CD4-positive, alpha-beta memory T cell (primary cell): ENCODE measurements at places on chromosomes 7 and 10. TPM values are rescaled to one million over a fixed set of nuclear protein-coding genes. Genes with fewer than 3 reads are reported as not detected.

GRCh38 chr7:30140456-30140855, 5.7 kb downstream of the MTURN start:
- DNase-seq: no peak

- DNase-seq: no peak
Measured at GRCh38 chr7:2095436-2095835, 137.3 kb downstream of the MAD1L1 start.

DNA sequence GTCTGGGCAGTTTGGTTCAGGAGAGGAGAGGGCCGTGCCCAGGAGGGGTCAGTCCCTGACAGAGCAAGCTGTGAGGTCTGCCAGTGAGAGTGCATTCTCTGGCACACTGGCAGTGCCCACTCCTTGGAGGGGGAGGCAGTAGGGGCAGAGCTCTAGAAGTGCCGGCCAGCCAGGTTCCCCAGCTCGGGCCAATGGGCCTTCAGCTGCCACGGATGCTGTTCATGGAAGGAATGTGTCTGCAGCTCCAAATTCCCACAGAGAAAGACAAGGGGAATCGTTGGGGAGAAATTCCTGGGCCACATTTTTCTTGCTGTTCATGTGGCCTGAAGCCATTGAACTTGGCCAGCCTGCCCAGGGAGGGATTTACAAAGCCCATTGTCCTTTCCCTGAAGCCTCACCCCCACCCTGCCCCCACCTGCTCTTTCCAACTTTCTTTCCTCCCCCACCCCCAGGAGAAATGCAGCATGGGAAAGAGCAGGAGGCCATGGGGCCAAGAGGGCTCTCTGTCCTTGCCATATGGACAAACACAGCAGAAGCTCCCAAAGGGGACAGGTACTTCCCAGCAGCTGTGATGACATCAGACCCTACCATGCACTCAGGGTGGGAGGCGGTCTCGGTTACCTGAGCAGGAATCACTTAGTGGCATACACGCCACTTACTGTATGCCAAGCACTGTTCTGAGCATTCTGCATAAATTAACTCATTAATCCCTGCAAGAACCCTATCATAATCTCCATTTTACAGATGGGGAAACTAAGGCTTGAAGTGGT, 70.7 kb downstream of the ARHGAP22 start:
- no peak for DNase-seq

DNA sequence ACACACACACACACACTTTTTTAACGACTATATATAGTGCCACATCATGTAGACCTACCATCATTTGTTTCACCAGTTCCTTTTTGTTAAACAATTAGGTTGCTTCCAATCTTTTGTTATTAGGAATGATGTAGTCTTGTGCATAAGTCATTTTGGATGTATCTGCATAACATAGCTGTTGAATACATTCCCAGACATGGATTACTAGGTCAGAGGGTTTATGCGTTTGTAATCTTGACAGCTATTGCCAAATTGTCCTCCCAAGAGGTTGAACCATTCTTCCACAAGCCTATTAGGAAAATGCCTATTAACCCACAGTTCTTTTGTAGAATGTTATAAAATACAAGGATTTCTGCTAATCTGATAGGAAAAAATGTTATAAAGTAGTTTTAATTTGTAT, 87.3 kb downstream of the PALS2 start:
- no peak for DNase-seq

GRCh38 chr7:131031099-131031868, 296.4 kb upstream of the MKLN1 start:
- DNase-seq: no peak

DNA sequence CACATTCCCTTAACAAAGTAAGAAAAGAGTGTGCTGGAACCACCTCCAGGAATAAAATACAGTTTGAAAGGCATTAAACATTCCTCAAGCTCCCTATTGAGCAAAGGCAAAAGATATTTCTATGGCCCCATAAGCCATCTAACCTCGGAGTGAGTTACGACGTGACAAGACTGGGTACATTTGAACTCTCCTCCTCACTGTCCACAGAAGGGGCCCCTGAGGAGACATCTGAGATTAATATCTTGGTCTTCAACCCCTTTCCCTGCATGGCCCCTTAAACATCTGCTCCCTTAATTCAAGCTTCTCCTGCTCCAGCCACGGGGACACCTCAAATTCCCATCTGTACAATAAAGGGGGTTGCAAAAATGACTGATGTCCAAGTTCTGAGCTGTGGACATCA, 526 bp downstream of the GIMAP1 start:
- DNase-seq: no peak

- DNase-seq: no peak
Measured at GRCh38 chr7:151682831-151683614, 163.3 kb upstream of the RHEB start.

DNA sequence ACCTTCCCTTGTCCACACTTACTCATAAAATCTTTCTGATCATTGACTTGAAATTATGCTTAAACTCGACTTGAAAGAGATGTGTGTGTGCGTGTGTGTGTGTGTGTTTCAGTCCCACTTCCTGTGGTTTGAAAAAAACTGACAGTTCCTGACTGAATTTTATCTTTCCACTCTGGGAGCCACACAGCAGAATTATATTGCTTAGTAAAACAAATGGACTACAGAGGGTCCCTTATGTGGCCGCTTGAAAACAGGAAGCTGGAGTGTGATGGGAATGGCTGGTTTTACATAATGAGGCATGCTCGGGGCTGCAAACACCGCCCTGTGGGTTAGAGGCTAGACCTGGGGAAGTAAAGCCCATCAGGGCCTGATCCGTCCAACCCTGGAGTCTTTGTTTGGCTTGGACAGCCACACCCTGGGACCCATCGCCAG, 54.8 kb downstream of the LYZL1 start:
- no peak for DNase-seq

- DNase-seq: no peak
Measured at GRCh38 chr7:25996006-25996408, 156.0 kb upstream of the NFE2L3 start.

- DNase-seq: no peak
Measured at GRCh38 chr7:17194656-17195055, 103.8 kb upstream of the AHR start.

GRCh38 chr10:84999929-85000328, 671.5 kb downstream of the CCSER2 start:
- DNase-seq: no peak

DNA sequence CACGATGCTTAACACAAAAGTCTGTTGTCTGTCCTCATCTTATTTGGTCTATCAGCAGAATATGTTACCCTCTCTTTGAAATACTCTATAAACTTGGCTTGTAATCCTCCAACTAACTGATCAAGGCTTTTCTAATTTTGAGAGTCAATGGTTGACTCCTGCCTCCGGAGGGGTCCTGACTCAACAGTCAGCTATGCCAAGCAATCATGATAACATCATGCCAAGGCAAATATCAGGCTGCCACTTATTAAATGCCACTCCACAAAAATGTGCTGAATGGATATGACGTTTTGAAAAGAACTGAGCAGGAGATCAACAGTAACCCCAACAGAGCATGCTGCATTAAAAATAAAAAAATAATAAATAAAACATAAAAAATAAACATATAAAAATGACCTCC, 116.1 kb downstream of the PARD3 start:
- no peak for DNase-seq

- DNase-seq: no peak
Measured at GRCh38 chr10:129785536-129785981, 178.5 kb downstream of the EBF3 start.

DNA sequence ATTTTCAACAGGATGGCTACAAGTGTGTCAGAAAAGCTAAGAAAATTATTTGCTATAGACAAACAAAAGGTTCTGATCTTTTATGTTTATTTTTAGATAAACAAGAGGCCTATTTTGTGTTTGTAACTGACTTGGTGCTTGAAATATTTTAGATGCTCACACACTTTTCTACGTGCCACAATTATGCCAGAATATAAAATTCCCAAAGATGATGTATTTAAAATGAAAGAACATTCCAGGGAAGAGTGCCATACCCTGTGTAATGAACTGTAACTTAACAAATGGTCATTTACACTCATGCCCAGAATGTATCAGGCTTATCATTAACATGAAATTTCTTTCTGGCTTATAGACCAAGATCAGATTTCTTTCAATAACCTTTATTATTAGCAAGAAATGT, 144.9 kb upstream of the MTPN start:
- no peak for DNase-seq

DNA sequence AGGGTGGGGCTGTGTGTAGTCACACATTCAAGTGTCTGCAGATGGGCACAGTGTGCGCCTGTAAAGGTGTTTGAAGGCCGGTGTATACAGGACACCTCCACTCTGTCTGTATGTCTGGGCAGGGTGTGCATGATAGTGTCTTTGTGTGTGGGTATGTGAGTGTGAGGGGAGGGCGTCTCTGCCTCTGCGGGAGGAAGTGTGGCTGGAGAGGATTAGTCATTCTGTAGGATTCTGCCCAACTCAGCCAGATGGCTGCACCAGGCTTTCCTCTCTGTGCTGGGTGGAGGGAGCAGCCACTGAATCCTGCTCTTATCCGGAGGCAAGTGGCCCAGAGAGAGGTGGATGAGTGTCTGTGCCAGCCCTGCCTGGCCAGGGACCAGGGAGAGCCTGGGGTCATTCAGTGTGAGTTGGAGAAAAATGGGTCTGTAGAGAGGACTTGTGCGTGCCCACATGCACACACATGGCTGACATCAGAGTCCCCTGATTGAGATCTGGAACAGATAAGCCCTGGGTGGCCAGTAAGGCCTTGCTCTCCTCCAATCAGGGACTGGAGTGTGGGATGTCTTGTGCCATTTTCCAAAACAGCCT, 1.7 kb downstream of the SFXN3 start:
- no peak for DNase-seq

CDC14C gene
- not detected for total RNA-seq

GPR22 gene
- total RNA-seq: not detected

EBF3 gene
- not detected for total RNA-seq

FGF8 gene
- total RNA-seq: not detected

BTBD16 gene
- not detected for total RNA-seq

AQP1 gene
- not detected for total RNA-seq

GRID2IP gene
- total RNA-seq: 0.47 TPM

CHAT gene
- total RNA-seq: not detected

SEC24C gene
- total RNA-seq: 127 TPM

ACBD7 gene
- total RNA-seq: not detected

ANKRD61 gene
- not detected for total RNA-seq

CCDC7 gene
- total RNA-seq: 90.5 TPM
